Cerebellar cortex (tissue), 1 donor: ENCODE measurements at places on chromosomes 16 and 17.

- DNase-seq, result peak; percentile 68
Measured at GRCh38 chr17:64378890-64379354, 11.7 kb downstream of the PECAM1 start.

- no peak for DNase-seq
Measured at GRCh38 chr17:74715144-74715543, 2.4 kb upstream of the CD300LF start.

DNA sequence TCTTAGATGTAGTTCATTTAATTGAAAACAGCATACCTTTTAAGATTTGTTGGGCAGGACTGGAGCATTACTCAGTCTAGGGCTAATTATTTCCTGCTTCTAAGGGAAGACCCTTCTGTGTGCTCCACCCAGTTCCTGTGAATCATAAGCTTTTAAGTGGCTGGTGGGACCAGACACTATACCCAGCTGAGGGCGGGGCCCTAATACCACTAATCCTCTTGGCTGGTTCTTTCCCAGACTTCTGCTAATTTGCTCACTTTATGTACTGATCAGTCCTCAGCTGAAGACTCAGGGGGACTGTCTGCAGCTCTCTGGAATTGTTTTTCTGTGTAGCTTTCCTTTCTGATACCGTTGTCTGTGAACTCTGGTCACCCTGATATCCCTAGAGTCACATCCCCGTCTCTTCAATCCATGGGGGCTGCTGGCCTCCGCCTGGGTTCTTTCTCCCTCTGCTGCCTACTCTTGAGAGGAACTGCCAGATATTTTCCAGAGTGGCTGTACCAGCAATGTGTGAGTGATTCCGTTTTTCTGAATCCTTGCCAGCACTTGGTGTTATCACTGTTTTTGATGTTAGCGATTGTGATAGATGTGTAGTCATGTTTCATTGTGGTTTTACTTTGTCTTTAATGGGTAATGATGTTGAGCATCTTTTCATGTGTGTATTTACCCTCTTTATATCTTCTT, 35.1 kb downstream of the MFSD11 start:
- no peak for DNase-seq

DNA sequence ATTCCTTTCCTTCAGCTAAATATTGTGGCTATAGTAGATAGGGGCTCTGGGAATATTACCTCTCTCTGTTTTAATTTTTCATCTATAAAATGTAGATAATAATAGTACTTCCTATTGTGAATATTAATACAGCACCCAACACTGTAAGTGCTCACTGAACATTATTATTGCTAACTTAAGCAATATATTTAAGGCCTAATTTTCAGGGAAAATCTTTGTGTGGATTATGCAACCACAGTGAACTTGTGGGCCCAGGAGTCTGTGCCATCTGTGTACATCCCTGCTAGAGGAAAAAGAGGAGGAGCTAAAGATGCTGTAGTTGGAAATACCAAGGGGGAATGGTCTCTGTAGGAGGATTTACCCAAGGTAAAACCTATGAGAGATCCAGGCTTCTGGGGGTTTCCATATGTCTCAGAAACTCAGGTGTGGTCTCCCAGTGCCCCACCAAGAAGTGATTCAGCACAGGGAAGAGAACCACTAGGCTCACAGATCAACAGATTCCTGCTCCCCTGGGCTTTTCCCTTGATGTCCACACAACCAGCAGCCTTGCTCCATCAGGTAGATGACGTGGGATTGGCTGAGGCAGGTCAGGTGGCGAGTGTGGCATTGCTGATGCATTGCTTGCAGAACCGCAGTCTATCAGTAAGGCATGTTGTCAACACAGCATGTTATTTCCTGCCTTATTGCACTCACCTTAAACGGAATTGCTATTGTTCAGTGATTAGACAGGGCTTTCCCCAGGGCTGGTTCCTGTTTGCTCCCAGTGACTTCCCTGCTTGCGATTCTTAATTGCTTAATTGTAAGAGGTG, 1.6 kb upstream of the N4BP1 start:
- no peak for DNase-seq

GRCh38 chr17:29747660-29748059, 124.9 kb upstream of the CORO6 start:
- DNase-seq, result no peak

- peak; percentile 53 for DNase-seq
Measured at GRCh38 chr16:87702325-87702811, 63.4 kb downstream of the KLHDC4 start.

DNA sequence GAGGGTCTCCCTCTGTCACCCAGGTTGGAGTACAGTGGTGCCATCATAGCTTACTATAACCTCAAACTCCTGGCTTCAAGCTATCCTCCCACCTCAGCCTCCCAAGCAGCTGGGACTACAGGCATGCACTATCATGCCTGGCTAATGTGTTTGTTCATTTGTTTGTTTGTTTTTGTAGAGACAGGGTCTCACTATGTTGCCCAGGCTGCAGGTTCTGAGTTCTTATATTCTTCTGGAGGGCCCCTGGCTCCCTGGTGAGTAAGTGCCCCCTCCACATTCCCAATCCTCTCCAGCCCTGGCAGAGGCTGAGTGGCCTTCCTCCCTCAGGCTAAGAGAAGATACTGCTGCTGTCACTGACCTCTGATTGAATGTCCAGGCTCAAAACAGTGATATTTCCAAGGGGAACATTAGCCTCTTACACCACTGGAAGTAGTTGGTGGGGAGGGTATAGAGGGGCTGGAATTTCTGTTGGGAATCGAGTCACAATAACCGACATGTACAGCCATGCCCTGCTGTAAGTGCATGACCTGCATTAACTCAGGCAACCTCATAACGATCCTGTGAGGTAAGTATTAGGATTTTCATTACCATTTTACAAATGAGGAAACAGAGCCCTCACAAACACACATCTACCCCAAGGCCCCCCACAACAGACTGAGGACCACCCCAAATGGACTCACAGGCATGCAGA, 2.7 kb upstream of the ETV4 start:
- DNase-seq, result no peak

GRCh38 chr17:82173351-82174041, 39.1 kb downstream of the CCDC57 start:
- DNase-seq, result no peak

GRCh38 chr16:77869997-77870813, 81.8 kb downstream of the VAT1L start:
- peak; percentile 18 for DNase-seq

DNA sequence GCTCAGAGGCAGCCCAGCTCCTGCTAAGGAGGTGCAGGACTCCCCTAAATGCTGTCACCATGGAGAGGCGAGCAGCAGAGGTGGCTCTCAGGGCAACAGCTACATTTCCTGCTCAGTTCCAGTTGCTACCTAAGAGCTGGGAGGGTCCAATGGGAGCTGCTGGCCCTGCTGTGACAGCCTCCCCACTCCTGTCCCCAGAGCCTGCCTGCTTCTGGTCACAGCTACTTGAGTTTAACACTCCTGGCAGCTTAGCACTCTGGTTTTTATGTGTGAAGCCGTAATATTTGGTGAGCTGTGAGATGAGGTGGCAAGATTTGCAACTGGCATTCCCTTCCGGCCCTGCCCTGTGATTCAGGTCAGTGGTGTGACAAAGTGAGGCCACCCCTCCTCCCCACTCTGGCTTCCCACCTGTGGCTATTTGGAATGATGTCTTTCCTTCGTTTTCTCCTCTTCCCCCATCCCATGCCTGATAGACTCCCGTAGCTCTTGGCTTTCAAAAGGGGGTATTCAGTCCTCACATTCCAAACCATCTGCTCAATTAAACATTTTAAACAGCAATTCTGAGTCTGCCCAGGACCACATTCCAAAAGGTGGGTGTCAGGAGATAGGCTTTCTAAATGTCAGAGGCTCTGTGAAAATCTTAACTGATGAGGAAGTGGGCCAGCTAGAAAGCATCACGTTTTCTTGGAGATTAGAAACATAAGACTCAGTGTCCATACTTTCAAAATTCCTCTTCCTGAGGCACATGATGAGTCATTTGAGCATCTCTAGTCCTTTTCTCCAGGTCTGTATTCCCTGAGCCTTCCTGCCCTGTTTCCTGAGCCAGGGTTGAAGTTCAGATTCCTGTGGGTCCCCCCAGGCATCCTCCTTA, 42.6 kb upstream of the SKAP1 start:
- DNase-seq, result no peak
